Common myeloid progenitor, CD34-positive (primary cell): ENCODE measurements at places on chromosomes 3 and 15.
A peak's percentile ranks its signal among the peaks of the same experiment; 100 is the strongest.

- no peak for DNase-seq
Observed at GRCh38 chr3:197478746-197479668, 76.8 kb downstream of the BDH1 start.

DNA sequence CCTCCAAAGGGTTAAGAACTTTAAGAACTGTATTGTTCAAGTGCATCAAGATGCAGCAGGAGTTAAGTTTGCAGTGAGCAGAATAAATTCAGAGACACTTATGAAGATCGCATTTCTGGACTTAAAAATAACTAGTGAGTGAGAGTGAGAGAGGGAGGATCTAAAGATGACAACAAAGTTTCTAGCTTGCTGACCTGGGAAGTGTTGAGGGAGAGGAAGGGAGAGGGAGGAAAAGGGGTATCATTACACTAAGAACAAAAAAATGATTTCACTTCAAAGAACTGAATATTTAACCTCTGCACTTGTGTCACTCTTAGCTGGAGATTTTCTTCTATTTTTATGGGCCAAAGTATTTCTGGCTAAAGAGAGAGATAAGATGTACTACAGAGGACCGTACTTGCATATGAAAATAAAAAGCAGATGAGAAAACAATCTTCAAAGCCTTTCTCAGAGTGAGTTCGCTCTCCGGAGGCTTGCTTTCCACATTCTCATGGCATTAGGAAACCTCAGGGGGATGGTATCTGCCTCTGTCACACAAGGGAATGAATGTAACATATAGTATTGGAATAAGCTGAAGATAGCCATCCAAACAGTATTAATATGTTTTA is 91.4 kb upstream of the TJP1 start:
- no peak for DNase-seq

GRCh38 chr15:28911310-28911931 is 25.6 kb downstream of the APBA2 start:
- peak; percentile 87 for DNase-seq

GRCh38 chr3:15728766-15729165 is 69.0 kb downstream of the ANKRD28 start:
- DNase-seq: no peak

DNA sequence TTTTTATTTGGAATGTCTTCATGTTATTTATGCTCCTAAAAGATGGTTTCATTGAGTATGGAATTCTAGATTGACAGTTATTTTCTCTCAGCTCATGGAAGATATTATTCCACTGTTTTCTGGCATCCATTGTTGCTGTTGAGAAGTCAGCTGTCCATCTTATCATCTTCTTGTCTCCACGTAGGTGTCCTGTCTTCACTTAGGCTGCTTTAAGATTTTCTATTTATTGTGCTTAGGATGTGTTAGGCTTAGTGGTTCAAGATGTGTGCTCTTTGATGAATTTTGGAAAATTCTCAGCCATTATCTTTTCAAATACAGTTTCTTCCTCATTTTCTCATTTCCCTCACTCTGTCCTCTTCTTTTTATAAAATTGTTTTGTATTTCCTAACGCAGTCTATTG is 52.0 kb downstream of the SNRK start:
- peak; percentile 59 for DNase-seq

DNA sequence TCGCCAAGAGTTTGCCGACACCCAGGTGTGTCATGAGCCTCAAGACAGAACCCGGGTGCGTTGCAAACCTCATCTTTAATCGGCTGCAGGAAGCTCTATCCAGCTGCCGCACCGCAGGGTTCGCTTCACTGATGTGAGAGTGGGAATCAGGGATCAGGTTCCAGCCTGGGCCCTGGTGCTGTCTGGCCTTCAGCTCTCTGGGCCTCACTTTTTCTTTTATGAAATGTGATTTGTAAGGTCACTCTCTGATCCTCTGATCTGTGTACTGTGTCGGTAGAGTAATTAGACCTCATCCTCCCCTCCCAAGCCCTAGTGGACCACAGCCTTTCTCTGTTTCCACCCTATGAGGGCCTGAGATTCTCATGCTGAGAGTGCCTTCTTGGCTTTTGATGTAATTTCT is 202.8 kb upstream of the UBE2E1 start:
- no peak for DNase-seq

- peak; percentile 65 for DNase-seq
Observed at GRCh38 chr15:67833710-67834511, 5.9 kb downstream of the RNU6-1 start.

DNA sequence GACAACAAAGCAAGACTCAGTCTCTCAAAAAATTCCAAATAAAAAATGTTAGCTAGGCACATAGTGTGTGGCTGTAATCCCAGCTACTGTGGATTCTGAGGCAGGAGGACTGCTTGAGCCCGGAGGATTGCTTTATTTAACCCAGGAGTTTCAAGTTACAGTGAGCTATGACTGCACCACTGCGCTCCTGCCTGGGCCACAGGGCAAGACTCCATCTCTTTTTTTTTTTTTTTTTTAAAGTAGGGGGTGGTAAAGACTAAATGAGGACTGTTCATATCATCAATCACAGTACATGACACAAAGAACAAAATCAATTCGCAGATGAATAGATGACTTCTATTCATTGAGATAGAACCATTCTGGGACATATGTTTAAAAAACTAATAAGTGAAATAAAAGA is 48.1 kb downstream of the ACAP2 start:
- DNase-seq: no peak

- no peak for DNase-seq
Observed at GRCh38 chr3:138912237-138912636, 34.7 kb downstream of the FOXL2 start.

DNA sequence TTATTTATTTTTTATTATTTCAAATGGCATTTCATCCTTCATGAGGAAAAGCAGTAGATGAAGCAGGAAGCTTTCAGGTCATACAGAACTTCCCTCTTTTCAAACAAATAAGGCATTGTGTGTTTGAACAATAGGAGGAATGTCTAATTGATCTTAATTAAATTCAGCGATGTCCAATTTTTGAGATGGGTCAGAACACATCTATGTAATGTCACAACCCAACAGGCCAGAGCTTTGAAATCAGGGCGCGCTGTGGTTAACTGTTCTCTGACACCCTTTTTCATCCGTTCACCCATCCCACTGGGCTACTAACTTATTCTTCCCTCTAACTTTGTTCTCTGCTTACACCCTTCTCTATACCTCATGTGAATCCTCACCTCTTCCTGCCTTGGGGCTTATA is 510.5 kb downstream of the FOXP1 start:
- no peak for DNase-seq

- no peak for DNase-seq
Observed at GRCh38 chr3:145079436-145079835, 1081.5 kb downstream of the PLOD2 start.

- DNase-seq: no peak
Observed at GRCh38 chr15:98954411-98954810, 53.2 kb downstream of the PGPEP1L start.
